ENCODE measurements at places on chromosomes 11 and 22.

GRCh38 chr22:17113600-17113999 is 7.6 kb downstream of the TMEM121B start:
- DNase-seq = no peak
- H3K27ac ChIP-seq = no peak overlapping the region
- H3K36me3 ChIP-seq = peaks cover 7% of the 10 kb centered on the region
- peaks cover 1% of the 10 kb centered on the region for H3K27me3 ChIP-seq
- no peak overlapping the region for H3K4me3 ChIP-seq
- peaks cover 25% of the 10 kb centered on the region for H3K4me1 ChIP-seq

DNA sequence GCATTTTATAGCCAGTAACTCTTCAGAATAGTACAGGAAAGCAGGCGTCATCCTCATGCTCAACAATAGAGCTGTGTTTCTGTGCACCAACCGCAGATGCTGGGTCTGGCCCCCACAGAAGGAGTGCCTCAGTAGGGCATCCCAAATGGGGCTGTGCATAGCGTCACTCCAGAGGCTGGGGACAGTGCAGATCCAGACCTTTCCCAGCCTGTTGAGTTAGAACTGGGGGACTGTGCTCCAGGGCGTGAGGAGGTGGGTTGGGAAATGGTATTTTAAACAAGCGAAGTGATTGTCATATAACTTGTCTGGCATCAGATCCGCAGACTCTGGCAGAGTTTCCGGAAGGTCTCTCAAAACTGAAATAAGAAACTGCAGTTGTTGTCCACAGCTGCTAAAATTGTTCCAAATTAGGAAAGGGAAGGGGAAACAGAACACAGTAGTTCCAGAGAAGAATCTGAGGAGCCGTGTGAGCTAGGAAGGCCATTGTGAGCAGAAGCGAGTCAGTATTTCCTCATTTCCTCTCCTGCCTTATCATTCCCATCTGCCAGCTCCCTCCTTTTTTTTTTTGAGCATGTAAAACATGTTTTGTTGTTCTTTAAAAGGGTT is 52.2 kb downstream of the JAM3 start:
- H3K27ac ChIP-seq = no peak overlapping the region
- DNase-seq = no peak
- H3K4me1 ChIP-seq = peaks cover 23% of the 10 kb centered on the region
- peaks cover 4% of the 10 kb centered on the region for H3K27me3 ChIP-seq
- H3K4me3 ChIP-seq = no peak overlapping the region
- H3K36me3 ChIP-seq = peaks cover 15% of the 10 kb centered on the region

- DNase-seq = no peak
- H3K36me3 ChIP-seq = peaks cover 2% of the 10 kb centered on the region
- peaks cover 17% of the 10 kb centered on the region for H3K4me1 ChIP-seq
- H3K4me3 ChIP-seq = no peak overlapping the region
- peak overlapping the region; percentile 35 for H3K27ac ChIP-seq
- H3K27me3 ChIP-seq = no peaks in the 10 kb centered on the region
Measured at GRCh38 chr22:42860968-42861367, 3.9 kb upstream of the ARFGAP3 start.

- H3K27ac ChIP-seq = no peak overlapping the region
- no peak for DNase-seq
- H3K27me3 ChIP-seq = no peaks in the 10 kb centered on the region
- H3K36me3 ChIP-seq = no peaks in the 10 kb centered on the region
- no peaks in the 10 kb centered on the region for H3K4me1 ChIP-seq
Measured at GRCh38 chr11:92026664-92027063, 198.0 kb upstream of the FAT3 start.

DNA sequence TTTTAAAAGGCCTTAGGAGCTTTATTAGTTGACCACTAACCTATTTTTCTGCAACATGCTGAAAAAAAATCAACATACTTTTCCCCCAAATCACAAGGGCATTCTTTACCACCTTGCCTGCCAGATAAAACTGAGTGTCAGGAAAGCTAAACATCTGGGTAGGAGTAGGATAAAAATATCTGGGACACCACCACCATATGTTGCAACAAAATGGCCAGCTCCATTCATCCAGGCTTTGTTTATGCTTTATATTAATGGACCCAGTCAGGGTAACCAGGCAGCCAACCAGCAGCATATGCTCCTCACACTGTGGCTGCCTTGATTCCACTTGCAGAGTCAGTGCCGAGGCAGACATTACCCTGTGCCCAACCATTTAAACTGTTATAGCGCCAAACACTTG is 1024.5 kb downstream of the LRRC4C start:
- H3K4me3 ChIP-seq = no peak overlapping the region
- no peak overlapping the region for H3K27ac ChIP-seq
- H3K4me1 ChIP-seq = no peaks in the 10 kb centered on the region
- H3K36me3 ChIP-seq = no peaks in the 10 kb centered on the region

DNA sequence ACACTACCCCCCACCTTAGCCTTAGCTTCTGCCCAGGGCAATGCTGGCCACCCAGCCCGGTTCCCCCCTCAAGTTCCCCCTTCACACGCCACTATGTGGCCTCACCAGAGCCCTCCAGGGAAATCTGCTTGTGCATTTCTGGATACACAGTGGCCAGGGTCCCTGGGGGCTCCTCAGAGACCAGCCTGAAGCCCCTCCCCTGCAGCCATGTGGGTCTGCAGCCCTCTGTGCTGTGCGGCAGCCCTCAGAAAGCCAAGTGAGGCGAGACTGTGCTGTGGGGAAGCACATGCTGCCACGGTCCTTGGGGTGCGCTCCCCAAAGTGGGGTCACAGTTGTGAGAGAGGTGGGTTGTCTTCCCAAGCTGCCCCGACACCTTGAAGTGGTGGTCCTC is 2.1 kb upstream of the PLXNB2 start:
- no peaks in the 10 kb centered on the region for H3K27me3 ChIP-seq
- peaks cover 24% of the 10 kb centered on the region for H3K4me1 ChIP-seq
- H3K27ac ChIP-seq = no peak overlapping the region
- no peaks in the 10 kb centered on the region for H3K36me3 ChIP-seq
- no peak overlapping the region for H3K4me3 ChIP-seq
- no peak for DNase-seq

DNA sequence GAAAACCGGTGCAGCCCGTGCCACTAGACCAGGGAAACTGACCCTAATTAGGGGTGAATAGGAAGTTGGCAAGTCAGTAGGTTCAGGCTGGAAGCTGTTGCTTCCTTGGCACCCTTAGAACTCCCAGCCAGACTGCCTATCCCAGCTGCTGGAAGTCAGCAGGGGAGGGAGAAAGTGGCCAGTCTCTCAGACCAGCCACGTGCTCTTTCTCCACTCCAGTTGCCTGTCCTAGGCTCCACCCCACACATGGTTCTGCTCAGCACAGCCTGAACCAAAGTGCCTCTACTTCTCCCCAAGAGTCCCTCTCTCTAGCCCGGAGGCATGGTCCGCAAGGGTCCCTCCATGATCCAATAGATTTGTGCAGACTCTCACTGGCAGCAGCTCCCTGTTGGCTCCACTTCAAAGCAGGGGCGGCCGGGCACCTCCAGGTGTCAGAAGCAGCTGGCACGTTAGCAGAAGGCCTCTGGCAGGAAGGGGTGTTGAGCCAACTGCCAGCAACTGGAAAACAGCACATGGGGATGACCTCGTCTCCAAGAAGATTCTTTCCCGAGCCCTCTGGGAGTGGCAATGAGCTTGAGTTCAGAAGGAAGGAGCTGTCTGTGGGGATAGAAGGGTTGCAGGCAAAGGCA is 27.7 kb downstream of the ARFGAP2 start:
- no peaks in the 10 kb centered on the region for H3K27me3 ChIP-seq
- H3K4me1 ChIP-seq = peaks cover 20% of the 10 kb centered on the region
- H3K36me3 ChIP-seq = peaks cover 7% of the 10 kb centered on the region
- no peak overlapping the region for H3K4me3 ChIP-seq
- H3K27ac ChIP-seq = no peak overlapping the region

DNA sequence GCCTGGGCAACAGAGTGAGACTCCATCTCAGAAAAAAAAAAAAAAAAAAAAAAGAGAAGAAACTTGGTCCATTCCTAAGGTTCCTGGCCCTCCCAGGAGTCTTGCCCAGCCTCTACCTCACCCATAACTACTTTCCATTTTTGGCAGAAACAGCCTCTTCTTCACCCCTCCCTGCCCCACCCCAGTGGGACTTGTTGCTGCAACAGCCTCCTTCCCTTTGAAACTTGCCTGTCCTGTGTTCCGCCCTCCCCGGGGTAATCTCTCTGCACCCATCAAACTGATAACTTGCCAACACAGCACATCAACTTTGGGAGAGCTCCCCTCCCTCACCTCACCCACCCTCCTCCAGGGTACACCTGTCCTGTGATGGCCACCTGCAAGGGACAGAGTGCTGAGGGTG is 10.0 kb upstream of the FAM83F start:
- peaks cover 3% of the 10 kb centered on the region for H3K36me3 ChIP-seq
- DNase-seq = no peak
- peaks cover 31% of the 10 kb centered on the region for H3K27me3 ChIP-seq
- no peaks in the 10 kb centered on the region for H3K4me1 ChIP-seq

GRCh38 chr11:85718991-85719807 is 33.2 kb upstream of the CCDC89 start:
- no peaks in the 10 kb centered on the region for H3K36me3 ChIP-seq
- peaks cover 2% of the 10 kb centered on the region for H3K27me3 ChIP-seq
- H3K27ac ChIP-seq = no peak overlapping the region
- no peaks in the 10 kb centered on the region for H3K4me1 ChIP-seq
- H3K4me3 ChIP-seq = no peak overlapping the region

GRCh38 chr22:19972652-19973550 is 31.3 kb upstream of the TXNRD2 start:
- H3K4me1 ChIP-seq = peaks cover 7% of the 10 kb centered on the region
- H3K4me3 ChIP-seq = no peak overlapping the region
- H3K27ac ChIP-seq = no peak overlapping the region
- DNase-seq = no peak
- no peaks in the 10 kb centered on the region for H3K36me3 ChIP-seq

GRCh38 chr22:49301398-49302149 is 526.1 kb downstream of the BRD1 start:
- peak; percentile 5 for DNase-seq
- no peak overlapping the region for H3K4me3 ChIP-seq
- H3K27me3 ChIP-seq = peaks cover 12% of the 10 kb centered on the region
- no peaks in the 10 kb centered on the region for H3K4me1 ChIP-seq
- no peaks in the 10 kb centered on the region for H3K36me3 ChIP-seq

DNA sequence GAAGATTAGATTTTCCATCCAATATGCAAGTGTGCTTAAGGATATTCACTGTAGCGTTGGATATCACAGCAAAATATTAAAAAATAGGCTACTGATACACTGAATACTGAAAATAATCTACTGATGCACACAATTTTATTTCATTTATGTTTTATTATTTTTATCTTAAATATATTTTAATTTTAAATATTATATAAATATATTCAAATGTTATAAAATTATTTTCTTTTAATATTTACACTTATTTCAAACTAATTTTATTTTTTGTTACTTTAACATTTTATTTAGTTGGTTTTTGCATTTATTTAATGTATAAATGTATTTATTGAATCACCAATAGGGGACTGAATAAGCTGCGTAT is 12.3 kb downstream of the MMP3 start:
- peaks cover 1% of the 10 kb centered on the region for H3K36me3 ChIP-seq
- peaks cover 19% of the 10 kb centered on the region for H3K27me3 ChIP-seq
- H3K4me3 ChIP-seq = no peak overlapping the region
- no peak overlapping the region for H3K27ac ChIP-seq
- DNase-seq = no peak

DNA sequence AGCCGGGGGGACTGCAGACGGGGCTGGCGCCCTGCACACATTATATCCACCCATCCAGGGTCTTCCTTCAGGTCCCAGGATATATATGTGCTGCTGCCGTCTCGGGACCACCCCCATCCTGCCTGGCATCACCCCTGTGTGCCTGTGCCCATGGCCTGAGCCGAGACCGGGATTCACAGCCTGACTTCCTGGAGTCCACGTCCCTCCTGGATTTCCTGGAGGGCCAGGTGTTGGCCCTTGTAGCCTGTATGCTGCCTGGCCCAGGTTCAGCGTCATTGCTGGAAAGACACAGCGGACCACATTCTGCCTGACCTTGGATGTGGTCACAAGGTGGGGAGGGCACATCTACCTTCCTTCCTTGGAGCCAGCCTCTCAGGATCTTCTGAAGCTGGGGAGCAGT is 551.1 kb downstream of the BRD1 start:
- peaks cover 5% of the 10 kb centered on the region for H3K27me3 ChIP-seq
- DNase-seq = no peak
- H3K4me3 ChIP-seq = no peak overlapping the region
- H3K27ac ChIP-seq = no peak overlapping the region
- H3K4me1 ChIP-seq = no peaks in the 10 kb centered on the region
- H3K36me3 ChIP-seq = no peaks in the 10 kb centered on the region

- peaks cover 3% of the 10 kb centered on the region for H3K4me1 ChIP-seq
- H3K27ac ChIP-seq = no peak overlapping the region
- no peak overlapping the region for H3K4me3 ChIP-seq
- DNase-seq = no peak
Measured at GRCh38 chr11:117837070-117837776, 12.7 kb upstream of the FXYD2 start.

- no peak for DNase-seq
- no peaks in the 10 kb centered on the region for H3K36me3 ChIP-seq
- no peaks in the 10 kb centered on the region for H3K4me1 ChIP-seq
- H3K27ac ChIP-seq = no peak overlapping the region
Measured at GRCh38 chr11:19595840-19596751, 116.5 kb upstream of the NAV2 start.

DNA sequence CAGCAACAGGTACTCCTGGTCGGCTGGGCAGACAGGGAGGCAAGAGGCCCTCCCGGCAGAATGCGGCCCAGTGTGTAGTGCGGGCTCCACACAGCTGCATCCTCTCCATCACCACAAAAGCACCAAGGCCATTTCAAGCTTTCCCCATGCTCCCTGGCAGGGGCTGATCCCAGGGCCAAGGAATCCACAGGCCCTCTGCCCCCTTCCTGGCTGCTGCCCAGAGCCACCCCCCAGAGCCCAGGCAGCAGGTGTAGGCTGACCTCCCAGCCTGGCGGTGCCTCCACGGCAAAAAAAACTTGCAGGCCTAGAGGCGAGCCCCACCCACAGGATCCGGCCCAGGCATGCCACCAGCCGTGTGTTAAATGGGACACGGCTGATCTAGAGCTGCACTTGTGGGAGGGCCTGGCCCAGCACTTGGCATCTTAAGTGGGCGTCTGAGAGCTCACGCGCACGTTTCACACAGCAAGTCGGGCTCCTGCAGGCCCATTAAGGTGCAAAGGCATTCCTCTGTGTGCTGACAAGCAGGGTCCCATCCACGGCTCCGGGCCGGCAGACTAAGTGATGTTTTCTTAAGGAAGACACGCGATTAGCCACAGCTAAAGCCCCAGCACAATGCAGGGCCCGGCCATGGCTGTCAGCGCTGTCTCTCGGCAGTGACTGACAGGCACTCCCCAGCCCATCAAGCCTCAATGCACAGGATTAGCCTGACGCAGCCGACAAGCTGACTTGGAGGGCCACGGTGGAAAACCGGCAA is 19.8 kb upstream of the GNB1L start:
- H3K27ac ChIP-seq = no peak overlapping the region
- DNase-seq = no peak
- no peaks in the 10 kb centered on the region for H3K27me3 ChIP-seq
- H3K36me3 ChIP-seq = no peaks in the 10 kb centered on the region
- H3K4me3 ChIP-seq = no peak overlapping the region
- no peaks in the 10 kb centered on the region for H3K4me1 ChIP-seq

- DNase-seq = no peak
- peaks cover 3% of the 10 kb centered on the region for H3K36me3 ChIP-seq
- no peak overlapping the region for H3K4me3 ChIP-seq
- peaks cover 35% of the 10 kb centered on the region for H3K4me1 ChIP-seq
Measured at GRCh38 chr11:11856638-11857037, 14.9 kb downstream of the USP47 start.

- DNase-seq = no peak
- no peaks in the 10 kb centered on the region for H3K4me1 ChIP-seq
- peaks cover 8% of the 10 kb centered on the region for H3K27me3 ChIP-seq
- no peaks in the 10 kb centered on the region for H3K36me3 ChIP-seq
- H3K27ac ChIP-seq = no peak overlapping the region
Measured at GRCh38 chr11:109785198-109785597, 308.0 kb upstream of the ZC3H12C start.
